ENCODE measurements at places on chromosomes 7 and 10.

GRCh38 chr10:70186571-70186970 lies 16.3 kb upstream of the SAR1A start:
- DNase-seq = no peak

- DNase-seq = no peak
These were observed 79.0 kb upstream of the EMX2 start for GRCh38 chr10:117463545-117463920.

- DNase-seq = no peak
These were observed 25.4 kb upstream of the GATAD1 start for GRCh38 chr7:92421676-92422435.

DNA sequence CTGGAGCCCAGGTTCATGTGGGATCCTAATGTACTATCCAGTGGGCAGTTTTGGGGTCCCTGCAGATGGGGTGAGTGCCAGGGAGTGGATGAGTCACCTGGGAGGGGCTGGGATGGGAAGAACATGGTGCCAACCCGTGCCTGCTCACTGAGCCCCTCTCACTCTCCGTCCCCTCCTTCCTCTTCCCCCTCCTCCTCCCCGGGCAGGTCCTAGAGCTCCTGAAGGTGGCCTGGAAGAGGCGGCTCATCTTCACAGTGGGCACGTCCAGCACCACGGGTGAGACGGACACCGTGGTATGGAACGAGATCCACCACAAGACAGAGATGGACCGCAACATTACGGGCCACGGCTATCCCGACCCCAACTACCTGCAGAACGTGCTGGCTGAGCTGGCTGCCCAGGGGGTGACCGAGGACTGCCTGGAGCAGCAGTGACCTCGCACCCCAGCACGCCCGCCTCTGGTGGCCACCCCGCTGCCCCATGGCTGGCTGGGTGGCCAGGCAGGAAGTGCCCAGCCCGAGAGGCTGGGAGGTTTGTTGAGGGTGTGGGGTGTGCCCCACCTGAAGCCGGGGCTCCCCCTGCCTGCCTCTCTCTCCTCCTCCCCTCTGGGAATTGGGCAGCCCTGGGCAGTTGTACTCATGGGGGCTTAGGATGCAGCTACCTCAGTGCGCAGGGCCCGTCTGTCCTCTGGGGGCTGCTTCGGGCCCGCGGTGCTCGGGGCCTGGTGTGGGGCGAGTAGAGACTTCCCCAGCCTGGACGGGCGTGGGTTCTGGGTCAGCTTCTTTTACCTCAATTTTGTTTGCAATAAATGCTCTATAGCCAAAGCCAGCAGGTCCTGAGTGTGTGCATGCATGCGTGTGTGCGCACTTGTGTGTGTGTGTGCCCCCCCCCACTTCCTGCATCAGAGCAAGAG lies 4.9 kb upstream of the UPK3B start:
- no peak for DNase-seq

- DNase-seq = no peak
These were observed 116.9 kb downstream of the RSU1 start for GRCh38 chr10:16700331-16700730.

DNA sequence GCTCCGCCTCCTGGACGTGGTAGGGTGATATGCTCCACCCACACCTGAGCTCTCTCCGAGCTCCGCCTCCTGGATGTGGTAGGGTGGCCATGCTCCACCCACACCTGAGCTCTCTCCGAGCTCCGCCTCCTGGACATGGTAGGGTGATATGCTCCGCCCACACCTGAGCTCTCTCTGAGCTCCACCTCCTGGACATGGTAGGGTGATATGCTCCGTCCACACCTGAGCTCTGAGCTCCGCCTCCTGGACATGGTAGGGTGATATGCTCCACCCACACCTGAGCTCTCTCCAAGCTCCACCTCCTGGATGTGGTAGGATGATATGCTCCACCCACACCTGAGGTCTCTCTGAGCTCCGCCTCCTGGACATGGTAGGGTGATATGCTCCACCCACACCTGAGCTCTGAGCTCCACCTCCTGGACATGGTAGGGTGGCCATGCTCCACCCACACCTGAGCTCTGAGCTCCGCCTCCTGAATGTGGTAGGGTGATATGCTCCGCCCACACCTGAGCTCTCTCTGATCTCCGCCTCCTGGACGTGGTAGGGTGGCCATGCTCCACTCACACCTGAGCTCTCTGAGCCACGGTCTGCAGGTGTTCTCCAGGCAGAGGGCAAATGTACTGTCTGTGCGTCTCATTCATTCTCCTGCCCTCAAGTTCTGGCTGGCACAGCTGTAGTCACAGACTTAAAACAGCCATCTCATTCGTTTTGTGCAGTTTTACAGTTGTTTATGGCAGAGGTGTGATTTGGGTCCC lies 252.4 kb downstream of the DIP2C start:
- no peak for DNase-seq

Data from eye (tissue), 1 donor.